ENCODE measurements at places on chromosomes 7 and 10.

DNA sequence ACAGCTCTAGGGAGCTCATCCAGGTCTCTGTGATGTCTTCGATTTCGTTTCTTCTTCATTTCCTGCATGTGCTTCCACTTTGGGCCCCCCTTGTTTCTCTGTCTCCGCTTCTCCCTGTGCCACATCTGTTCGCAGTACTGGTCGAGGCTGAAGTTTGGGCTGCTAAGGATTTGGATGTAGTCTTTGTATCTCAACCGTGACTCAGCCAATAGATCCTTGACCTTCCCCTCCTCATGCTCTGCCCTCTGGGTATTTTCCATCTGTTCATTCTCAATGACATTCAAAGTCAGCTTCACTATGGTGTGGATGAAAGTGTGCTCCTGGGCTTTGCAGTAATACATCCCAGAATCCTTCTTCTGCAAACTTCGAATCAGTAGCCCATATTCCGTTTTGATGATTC, 187.4 kb downstream of the SEMA3D start:
- DNase-seq, result no peak

DNA sequence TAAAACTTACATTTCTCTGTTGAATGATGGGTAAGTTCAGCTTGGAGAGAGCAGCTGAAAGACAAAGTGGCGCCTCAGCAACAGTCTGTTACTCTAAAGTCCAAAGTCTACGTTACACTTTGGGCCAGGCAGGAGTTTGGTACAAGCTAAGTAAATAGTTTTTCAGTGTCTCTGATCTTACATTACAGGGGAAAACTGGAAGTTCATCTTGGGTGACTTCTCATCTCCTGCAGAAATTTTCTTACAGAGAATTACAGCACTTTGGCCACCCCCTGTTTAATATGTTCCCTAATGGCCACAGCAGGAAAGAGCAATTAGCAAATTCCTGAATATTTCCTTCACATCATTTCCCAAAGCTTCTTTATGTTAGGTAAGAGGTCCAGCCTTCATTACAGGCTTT, 67.1 kb downstream of the ABCC2 start:
- no peak for DNase-seq

DNA sequence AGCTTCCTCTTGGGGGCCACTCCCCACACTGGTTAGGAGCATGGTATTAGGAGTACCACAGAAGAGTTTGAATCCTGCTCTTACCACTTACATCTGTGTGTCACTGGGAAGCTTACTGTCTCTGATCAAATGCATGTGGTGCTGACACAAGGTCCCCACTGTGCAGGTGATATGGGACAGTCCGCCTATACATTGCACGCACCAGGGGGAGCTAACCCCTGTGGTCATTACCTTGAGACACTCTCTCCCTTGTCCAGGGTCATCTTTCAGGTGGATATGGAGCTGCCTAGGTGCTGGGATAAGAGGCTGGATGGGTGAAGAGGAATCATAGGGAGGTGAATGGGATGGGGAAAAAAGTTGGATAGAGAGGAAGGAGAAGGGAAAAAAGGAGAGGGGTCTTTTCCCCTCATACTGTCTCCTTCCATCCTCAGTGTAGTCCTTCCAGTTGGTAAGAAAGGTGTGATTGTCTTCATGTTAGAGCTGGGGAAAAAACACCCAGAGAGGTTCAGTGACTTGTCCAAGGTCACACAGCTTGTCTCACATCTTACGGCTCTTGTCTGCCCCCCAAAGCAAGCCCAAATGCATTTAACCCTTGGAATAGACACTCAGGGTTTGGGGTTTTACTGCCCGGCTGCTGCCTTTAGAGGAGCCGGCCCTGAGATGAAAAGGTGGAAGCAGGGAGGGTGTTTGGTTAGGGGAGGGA, 125.9 kb downstream of the CDH23 start:
- no peak for DNase-seq

GRCh38 chr10:101405001-101405400, 51.0 kb downstream of the BTRC start:
- DNase-seq, result no peak

GRCh38 chr10:767794-768193, 78.3 kb upstream of the DIP2C start:
- DNase-seq, result no peak

DNA sequence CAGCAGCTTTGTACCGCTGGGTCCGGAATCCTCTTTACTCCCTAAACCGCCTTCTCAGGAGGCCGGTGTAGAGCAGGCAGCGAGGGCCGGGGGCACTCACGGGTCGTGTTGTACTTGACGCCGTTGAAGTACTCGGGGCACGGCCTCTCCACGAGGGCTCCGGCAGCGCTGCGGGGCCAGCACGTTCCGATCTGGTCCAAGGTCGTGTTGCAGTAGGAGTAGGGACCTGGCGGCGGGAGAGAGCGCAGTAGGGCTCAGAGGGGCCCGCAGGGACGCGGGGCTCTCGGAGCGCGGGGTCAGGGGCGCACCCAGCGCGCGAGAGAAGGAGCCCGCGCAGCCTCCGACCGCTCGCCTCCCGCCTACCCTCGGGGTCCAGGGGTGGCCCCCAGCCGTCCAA, 443 bp downstream of the CRHR2 start:
- peak; percentile 28 for DNase-seq

DNA sequence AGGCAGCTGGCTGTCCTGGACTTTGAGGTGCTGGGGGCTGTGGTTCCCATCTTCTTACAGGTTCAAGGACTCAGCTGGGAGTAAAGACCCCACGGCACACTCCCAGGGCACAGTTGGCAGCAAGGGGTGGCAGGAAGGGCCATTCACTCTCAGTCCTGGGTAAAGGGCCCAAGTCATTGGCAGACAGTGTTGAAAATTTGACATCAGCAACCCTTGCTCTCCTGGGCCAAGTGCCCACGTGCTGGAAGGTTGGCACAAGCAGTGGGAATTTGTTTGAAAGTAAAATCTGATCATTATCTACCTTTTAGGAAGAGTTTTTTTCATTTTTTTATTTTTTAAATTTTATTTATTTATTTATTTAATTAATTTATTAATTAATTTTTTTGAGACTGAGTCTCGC, 241.6 kb upstream of the MKI67 start:
- no peak for DNase-seq
